ENCODE measurements at places on chromosomes 4 and X.
A peak's percentile ranks its signal among the peaks of the same experiment; 100 is the strongest.

DNA sequence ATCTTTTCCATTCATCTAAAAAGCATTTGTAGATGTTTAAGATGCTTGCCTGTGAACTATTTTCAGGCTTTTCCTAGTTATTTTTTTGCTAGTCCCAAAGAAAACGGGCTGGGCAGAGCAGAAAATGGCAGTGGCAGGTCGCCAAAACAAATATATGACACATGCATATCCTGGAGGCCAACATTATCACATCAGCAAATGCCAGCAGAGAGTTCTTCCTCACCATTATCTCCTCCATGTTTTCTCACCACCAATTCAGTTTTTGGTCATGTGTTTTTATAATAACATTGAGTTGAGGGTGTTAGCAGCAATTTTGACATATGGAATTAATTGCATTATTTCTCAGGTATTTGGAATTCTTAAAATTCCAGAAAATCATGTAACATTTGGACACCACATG is 97.9 kb upstream of the EOLA2 start:
- DNase-seq, result no peak

DNA sequence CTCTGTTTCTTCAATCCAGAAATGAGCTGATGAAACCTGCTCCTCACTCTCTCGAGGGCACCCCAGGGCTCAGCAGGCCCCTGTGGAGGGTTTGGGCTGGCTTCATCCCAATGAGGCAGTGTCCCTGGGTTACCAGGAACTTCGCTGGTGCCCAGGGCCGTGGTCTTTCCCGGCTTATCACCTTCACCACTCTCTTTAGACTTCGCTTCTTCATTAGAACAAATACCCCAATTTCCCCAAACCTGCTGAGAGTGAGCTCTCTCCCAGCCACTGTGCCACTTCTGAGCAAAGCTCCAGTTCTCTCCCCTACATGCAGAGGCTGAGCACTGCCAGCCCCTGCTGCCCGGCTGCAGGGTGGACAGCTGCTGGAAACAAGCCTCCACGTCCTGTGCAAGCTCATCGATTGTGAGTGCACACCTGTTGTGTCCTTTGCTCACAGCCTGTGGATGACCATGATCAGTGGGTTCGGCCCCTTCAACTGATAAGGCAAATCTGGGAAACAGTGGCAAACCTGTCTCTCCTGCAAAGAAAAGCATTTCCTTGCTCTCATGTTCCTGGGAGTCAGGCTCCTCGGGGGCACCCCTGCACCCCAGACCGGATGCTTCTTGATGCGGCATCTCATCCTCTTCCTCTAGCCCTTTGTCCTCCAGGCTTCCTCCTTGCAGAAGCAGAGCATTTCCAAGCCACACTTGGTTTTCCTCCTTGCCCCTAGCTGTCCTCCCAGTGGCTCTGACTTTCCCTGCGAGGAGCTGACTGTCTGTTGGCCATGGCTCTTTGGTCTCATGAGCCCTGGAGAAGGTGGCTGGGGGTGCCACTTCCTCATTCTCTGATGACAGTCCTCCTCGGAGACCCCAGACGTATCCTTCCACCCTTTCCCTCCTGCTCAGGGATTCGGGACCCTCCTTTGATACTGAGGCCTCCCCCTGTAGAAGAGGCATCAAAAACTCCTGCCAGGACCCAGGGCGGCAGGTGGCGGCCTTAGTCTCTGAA is 28.7 kb downstream of the C4orf50 start:
- no peak for DNase-seq

DNA sequence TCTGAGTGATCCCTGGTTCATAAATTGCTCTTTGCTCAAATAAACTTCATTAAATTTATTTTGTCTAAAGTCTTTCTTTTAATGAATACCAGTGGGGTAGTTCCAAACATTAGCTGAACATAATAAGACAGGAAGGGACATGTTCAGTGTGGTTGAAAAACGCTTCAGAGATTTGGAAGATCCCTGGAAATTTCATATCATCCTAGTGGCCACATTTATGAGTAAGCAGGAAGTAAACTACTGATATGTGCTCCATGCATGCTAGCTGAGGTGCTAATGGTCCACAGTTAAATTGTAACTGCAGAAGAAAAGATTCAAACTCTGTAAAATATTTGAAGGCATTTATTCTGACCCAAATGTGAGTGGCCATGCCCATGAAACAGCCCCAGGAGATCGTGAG is 1328.7 kb downstream of the ADGRL3 start:
- DNase-seq, result no peak

DNA sequence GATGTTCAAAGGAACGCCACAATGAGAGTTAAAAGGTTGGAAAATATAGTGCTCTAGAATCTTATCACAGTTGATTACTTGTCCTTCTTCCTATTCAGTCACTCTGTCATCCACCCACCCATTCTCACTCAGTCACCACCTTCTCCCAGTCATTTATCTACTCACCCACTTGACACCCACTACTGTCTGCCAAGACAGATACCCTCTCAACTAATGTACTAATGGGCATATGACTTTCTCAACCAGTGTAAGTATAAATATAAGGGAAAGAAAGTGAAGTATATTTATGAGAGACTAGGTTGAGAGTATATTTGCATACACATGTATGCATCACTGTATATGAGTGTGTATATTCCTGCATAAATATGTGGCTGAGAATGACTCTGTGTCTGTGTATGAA is 20.0 kb downstream of the MID2 start:
- DNase-seq, result no peak

DNA sequence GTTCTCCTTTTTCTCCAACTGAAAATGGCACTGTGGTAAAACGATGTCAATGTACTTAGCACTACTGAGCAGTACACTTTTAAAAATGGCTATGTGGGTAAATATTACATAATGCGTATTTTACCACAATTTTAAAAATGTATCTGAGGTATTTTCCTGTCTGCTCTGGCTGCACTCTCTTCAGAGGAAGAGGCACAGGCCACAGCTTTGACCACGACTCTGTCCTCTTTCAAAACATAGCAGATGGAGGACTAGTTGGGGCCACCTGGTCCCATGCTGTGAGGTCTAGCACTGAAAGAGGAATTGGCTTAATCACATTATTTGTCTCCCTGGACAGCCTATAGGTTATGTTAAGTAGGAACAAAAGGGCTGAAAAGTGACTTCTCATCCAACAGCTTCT is 5.2 kb downstream of the KCNE5 start:
- DNase-seq, result no peak

- no peak for DNase-seq
Observed at GRCh38 chr4:144171697-144172096, 31.2 kb upstream of the GYPA start.

DNA sequence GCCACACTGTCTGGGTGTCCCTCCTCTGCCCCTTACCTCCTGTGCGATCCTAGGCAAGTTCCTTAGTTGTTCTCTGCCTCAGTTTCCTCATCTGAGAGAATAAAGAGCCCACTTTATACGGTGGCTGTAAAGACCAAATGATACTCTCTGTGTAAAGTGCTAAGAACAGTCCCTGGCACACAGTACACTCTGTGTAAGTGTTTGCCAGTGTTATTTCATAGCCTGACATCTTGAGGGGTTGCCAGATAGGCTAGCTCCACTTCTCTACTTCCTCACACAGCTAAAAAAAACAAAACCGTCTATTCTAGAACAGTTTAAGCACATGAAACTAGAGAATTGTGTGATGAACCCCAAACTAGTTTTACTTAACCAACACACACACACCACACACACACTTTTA is 17.1 kb downstream of the SPON2 start:
- DNase-seq, result no peak

- DNase-seq, result no peak
Observed at GRCh38 chrX:52576946-52577345, 60.1 kb upstream of the XAGE1B start.

DNA sequence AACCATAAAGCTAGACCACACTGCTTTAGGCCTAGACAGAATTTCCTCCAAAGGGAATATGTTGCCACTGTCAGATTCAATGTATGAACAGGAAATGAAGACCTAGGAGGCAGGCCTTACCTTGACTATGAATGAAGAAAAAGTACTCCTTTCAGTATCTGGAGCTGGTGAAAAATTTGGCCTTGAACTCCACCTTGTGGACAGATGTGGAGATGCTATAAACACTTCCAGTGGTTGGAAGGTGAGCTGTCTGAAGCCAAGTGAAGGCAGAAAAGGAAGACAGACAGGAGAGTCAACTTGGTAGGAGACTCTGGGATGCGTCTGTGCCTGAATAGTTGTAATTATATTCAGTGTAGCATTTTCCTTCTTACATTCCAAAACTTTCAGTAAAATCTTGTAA is 17.2 kb downstream of the SPIN3 start:
- DNase-seq, result peak; percentile 17

DNA sequence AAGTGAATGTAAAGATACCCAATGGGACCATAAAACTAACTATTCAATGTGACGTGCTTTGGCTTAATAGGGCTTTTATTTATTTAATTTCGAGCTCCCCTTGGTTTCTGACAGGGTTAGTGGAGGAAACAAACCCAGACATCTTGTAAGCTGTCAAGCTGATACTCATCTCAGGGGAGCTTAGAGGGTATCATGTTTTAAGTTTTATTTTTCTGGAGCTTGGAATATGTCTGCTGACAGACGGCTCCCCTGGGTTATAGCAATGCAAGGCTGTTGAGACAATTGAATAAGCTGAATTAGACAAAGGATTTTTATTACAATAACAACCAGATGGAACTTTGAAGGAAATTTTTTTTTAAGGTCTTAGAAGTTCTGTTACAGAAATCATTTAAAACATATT is 456.5 kb downstream of the IL1RAPL1 start:
- no peak for DNase-seq

DNA sequence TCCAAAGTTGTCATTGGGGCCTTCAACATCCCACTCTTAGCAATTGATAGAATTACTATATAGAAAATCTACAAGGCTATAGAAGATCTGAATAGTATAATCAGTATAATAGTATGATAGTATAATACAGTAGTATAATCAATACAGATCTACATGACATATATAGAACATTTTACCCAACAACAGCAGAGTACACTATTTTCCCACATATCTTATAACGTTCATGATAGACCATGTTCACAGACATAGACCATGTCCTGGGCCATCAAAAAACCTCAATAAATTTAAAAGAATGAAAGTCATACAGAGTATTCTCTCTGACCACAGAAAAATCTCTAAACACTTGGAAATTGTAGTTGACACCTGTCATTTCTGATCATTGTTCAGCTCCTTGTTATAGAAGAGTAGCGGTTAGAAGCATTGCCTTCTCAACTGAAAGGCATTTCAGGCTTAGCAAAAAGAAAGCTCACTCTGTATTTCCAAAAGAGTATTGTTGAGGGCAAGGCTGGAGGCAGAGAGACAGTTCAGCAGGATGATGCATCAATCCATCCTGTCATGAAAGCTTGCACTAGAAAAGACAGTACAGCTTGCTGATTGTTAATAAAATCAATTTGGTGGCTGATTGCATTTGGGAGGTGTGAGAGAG is 38.8 kb upstream of the ARMCX5 start:
- no peak for DNase-seq

- DNase-seq, result peak; percentile 37
Observed at GRCh38 chr4:115851918-115852766, 738.7 kb upstream of the NDST4 start.

DNA sequence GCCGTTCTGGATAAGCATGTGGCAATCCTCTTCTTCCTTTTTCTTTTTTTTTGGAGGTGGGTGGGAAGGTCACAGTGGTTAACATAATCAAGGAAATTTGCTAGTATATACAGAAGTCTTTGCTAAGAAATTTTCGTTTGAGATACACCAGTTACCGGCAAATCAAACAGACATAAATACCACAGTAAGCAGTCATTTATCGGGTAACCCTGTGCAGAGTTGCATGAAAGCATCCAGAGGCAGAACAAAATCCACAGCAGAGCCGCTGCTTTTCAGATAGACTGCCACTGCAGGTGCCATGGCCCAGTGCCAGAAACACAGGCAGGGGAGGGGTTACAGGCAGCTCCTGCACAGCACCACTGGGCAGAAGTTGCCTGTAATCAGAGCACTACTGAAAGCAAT is 179.1 kb upstream of the MAB21L2 start:
- peak; percentile 83 for DNase-seq

- no peak for DNase-seq
Observed at GRCh38 chr4:147815741-147816140, 83.9 kb downstream of the ARHGAP10 start.

DNA sequence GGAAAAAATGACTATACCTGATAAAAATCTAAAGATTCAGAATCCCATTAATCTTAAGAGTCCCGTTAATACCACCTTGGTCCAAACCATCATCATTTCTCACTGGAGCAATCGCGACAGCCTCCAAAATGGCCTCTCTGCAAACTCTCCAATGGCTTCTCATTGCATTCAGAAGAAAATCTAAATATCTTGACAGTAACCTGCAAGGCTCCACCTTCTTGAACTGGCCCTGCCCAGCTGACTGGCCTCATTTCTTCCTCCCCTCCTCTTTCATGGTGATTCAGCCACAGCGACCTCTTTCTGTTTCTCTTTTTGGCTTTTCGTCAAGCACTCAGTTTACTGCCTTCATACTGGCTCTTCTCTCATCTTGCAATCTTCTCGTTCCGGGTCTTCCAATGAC is 56.2 kb upstream of the GPRIN3 start:
- no peak for DNase-seq

GRCh38 chr4:26491449-26492170 is 1.3 kb upstream of the CCKAR start:
- DNase-seq, result no peak

- DNase-seq, result no peak
Observed at GRCh38 chr4:15402974-15403373, 24.9 kb upstream of the C1QTNF7 start.

DNA sequence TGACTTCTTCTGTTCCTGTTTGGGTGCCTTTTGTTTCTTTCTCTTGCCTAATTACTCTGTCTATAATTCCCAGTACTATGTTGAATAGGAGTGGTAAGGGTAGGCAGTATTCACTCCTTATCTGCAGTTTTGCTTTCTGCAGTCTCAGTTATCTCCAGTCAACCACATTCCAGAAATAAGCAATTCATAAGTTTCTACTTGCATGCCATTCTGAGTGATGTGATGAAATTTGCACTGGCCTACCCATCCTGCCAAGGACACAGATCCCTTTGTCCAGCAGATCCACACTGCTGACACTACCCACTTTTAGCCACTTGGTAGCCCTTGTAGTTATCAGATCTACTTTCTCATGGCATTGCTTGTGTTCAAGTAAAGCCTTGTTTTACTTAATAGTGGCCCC is 971.6 kb upstream of the INTU start:
- DNase-seq, result no peak

GRCh38 chr4:184848510-184848909 is 22.7 kb upstream of the ACSL1 start:
- no peak for DNase-seq

GRCh38 chrX:53939127-53939526 is 105.1 kb downstream of the PHF8 start:
- DNase-seq, result no peak

DNA sequence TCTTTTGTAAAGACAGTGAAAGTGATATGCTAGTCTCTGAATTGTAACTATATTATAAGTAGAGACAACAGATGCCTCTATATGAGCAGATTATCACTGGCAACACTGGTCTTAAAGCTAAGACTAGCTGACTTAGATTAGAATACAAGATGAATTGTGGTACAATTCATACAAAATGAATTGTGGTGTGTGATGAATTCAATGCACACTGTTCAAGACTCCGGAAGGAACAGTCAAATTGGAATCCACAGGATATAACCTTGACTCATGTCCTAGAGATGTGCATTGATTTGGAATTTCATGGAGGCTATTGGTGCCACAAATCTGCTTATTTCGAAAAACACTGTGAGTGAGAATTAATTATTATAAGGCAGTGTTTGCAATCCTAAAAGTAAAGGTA is 701.8 kb downstream of the PCDH7 start:
- DNase-seq, result no peak

Data from NCI-H1092 (cell line).